Hindlimb muscle (tissue), 1 donor: ENCODE measurements at places on chromosomes 3 and 15.

DNA sequence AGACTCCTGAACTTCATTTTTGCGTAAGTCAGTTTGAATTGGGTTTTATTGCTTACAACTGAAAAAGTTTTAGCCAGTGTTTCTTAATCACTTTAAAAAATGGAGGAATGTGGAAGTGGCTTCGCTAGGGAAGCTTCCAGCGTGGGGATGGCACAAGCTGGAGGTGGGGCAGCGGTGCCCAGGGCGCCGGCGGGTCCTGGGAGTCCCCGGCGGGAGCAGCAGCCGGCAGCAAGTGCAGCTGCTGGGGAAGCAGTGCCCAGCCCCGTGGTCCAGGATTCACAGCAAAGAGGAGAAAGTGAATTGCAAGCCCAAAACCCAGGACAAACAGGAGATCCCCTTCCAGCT, 301.8 kb upstream of the PROK2 start:
- DNase-seq: no peak

DNA sequence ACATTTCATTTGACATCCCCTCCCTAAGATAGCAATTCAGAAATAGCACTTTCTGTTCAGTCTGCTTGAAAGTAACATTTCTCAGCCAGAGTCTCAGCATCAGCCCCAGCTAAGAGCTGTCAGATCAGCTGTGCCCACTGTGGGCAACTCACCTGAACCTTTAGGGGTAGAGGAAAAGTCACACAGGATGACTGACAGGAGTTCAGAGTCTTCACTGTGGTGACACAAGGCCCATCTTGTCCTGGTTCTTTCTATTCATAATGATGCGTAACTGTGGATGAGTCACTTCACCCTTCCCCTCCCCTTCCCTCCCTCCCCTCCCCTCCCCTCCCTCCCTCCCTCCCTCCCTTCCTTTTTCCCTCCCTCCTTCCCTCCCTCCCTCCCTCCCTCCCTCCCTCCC, 96.1 kb upstream of the RASGRP1 start:
- DNase-seq: no peak

DNA sequence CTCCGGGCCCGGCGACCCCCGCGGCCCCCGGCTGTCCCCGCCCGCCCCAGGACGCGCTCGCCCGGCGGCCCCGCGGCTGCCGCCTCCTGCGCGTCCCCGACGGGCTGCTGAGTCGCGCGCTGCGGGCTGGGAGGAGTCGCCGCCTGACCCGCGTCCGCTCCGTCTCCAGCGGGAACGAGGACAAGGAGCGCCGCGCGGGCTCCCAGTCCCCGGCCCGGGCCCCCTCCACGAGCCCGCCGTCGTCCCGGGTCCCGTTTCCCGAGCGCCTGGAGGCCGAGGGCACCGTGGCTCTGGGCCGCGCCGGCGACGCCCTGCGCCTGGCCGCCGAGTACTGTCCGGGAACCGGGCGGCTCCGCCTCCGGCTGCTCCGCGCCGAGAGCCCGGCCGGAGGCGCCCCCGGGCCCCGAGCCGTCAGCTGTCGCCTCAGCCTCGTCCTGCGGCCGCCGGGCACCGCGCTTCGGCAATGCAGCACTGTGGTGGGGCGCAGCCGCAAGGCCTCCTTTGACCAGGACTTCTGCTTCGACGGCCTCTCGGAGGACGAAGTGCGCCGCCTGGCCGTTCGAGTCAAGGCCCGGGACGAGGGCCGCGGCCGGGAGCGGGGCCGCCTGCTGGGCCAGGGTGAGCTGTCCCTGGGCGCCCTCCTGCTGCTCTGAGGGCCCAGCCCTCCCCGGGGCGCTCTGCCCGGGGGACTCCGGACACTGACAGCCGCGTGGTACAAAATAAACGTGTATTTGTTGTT, 1.5 kb downstream of the C2CD4A start:
- peak; percentile 45 for DNase-seq

DNA sequence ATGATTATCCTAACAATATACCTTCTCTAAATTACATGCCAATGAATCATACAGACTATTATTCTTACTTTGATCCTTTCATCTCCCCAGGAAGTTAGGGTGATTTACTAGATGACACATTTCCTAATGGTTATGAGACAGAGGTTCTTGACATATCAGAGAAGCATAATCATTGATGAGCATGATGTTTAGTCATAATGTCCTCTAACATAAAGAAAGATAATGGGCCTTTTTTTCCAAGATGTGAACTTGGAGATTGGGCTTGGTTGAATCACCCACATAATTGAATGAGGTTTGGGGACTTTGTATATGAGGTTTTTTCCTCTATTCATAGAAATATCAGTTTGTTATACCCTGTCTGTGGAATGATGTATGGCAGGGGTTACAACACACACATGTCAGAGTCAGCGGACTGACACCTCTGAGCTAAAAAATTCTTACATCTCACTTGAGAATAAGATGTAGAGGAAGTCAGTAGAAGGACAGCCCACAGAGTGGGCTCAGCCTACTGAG, 69.7 kb upstream of the DCBLD2 start:
- no peak for DNase-seq

- DNase-seq: no peak
Measured at GRCh38 chr3:162492446-162493081, 996.0 kb downstream of the OTOL1 start.
